CD4-positive, alpha-beta memory T cell (primary cell): ENCODE measurements at places on chromosomes 6 and 20. TPM values are rescaled to one million over a fixed set of nuclear protein-coding genes. Genes with fewer than 3 reads are reported as not detected.

- H3K4me3 ChIP-seq, result no peak overlapping the region
- H3K4me1 ChIP-seq, result no peaks in the 10 kb centered on the region
- H3K27ac ChIP-seq, result no peak overlapping the region
- no peak for DNase-seq
- H3K36me3 ChIP-seq, result no peaks in the 10 kb centered on the region
Measured at GRCh38 chr6:73169111-73169510, 56.2 kb downstream of the KHDC1L start.

GRCh38 chr6:84329516-84329915 is 102.1 kb upstream of the CEP162 start:
- H3K4me3 ChIP-seq, result no peak overlapping the region
- H3K27me3 ChIP-seq, result no peaks in the 10 kb centered on the region
- no peak for DNase-seq

- H3K27me3 ChIP-seq, result no peaks in the 10 kb centered on the region
- H3K4me3 ChIP-seq, result no peak overlapping the region
- H3K36me3 ChIP-seq, result no peaks in the 10 kb centered on the region
- H3K27ac ChIP-seq, result no peak overlapping the region
Measured at GRCh38 chr6:5115168-5115567, 30.0 kb downstream of the PPP1R3G start.

- no peak for DNase-seq
- no peaks in the 10 kb centered on the region for H3K36me3 ChIP-seq
- H3K4me1 ChIP-seq, result peaks cover 6% of the 10 kb centered on the region
- H3K27me3 ChIP-seq, result no peaks in the 10 kb centered on the region
Measured at GRCh38 chr6:139642346-139642745, 267.9 kb upstream of the CITED2 start.

- H3K4me1 ChIP-seq, result no peaks in the 10 kb centered on the region
- no peak for DNase-seq
- no peak overlapping the region for H3K27ac ChIP-seq
- no peak overlapping the region for H3K4me3 ChIP-seq
- no peaks in the 10 kb centered on the region for H3K27me3 ChIP-seq
- H3K36me3 ChIP-seq, result no peaks in the 10 kb centered on the region
Measured at GRCh38 chr6:28239636-28240035, 12.4 kb downstream of the ZKSCAN4 start.

- H3K27ac ChIP-seq, result no peak overlapping the region
- DNase-seq, result no peak
- H3K36me3 ChIP-seq, result no peaks in the 10 kb centered on the region
- no peaks in the 10 kb centered on the region for H3K27me3 ChIP-seq
- H3K4me3 ChIP-seq, result no peak overlapping the region
Measured at GRCh38 chr6:89302195-89302770, 12.8 kb downstream of the GABRR2 start.

GRCh38 chr6:109714166-109714565 is 23.1 kb downstream of the FIG4 start:
- DNase-seq, result no peak
- H3K27ac ChIP-seq, result no peak overlapping the region
- no peaks in the 10 kb centered on the region for H3K27me3 ChIP-seq

DNA sequence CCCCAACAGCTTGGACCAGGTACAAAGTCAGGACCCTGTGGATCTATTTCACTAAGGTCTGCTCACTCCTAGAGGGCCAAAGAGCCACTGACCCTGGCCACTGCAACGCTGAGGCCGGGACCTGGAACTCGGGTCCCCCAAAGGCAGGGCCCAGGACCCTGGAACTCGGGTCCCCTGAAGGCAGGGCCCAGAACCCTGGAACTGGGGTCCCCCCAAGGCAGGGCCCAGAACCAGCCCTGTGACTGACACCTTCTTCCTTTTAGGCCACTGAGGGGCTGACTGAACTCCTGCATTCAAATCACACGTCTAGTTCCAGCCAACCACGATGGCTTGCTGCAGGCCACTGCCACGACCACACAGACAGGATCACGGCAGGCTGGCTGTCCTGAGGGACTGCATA is 9.4 kb downstream of the TCFL5 start:
- no peak overlapping the region for H3K4me3 ChIP-seq
- H3K36me3 ChIP-seq, result peaks cover 13% of the 10 kb centered on the region
- H3K27ac ChIP-seq, result no peak overlapping the region
- H3K4me1 ChIP-seq, result no peaks in the 10 kb centered on the region

DNA sequence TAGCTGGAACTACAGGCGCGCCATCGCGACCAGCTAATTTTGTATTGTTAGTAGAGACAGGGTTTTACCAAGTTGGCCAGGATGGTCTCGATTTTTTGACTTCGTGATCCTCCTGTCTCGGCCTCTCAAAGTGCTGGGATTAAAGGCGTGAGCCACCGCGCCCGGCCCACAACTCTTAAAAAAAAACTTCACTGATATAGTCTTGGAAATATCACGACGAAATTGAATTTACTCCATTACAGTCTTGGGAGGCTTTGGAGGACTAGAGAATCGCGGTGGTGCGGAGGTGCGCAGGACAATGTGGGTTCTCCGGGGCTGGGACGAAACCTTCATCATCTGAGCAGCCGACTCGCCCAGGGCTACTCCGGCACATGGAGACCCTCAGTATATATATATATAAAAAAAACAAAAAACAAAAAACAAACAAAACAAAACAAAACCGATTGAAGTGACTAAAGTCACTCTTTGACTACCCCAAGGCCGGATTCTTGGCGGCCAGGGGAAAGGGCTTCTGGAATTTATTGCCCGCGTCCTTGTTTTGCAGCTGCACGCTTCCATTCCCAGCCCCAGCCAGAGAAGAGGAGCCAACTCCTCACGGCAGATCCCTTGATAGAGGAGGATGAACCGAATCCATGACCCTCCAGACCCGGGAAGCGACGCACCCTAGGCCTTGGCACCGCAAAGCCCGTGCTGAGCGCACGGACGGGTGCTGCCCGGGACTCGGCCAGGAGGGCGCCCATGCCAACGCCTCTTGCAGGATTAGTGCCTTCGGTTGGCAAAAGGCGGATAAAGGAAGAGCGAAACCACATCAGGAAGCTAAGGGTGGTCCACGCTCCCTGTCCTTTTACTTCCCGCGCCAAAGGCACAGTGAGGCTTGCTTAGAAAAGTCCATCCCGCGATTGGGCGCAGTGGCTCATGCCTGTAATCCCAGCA is 1.7 kb upstream of the GCM2 start:
- H3K27me3 ChIP-seq, result peaks cover 17% of the 10 kb centered on the region
- no peak overlapping the region for H3K27ac ChIP-seq
- no peaks in the 10 kb centered on the region for H3K36me3 ChIP-seq
- H3K4me3 ChIP-seq, result no peak overlapping the region
- peaks cover 4% of the 10 kb centered on the region for H3K4me1 ChIP-seq

GRCh38 chr6:166625356-166625755 is 1.7 kb downstream of the RPS6KA2 start:
- H3K4me1 ChIP-seq, result peaks cover 20% of the 10 kb centered on the region
- H3K27me3 ChIP-seq, result peaks cover 8% of the 10 kb centered on the region
- H3K36me3 ChIP-seq, result no peaks in the 10 kb centered on the region
- no peak overlapping the region for H3K4me3 ChIP-seq
- no peak overlapping the region for H3K27ac ChIP-seq

DNA sequence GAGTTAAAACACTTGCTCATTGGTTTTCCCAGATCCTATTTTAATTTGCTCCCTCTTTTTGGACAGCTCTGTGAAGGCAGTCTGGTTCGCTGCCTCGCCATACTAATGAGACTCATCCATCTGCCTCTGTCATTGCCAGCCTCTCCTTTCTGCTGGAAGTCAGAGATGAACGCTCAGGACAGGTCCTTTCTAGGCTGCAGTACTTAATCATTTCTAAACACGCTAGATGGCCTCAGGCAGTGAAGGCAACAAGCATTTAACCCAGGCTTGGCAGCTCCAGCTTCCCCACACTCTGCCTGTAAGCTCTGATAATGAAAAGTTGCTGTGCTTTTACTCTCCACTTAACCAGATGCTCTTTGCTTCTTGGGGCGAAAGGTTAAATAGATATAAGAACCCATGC is 286.7 kb upstream of the POU3F2 start:
- no peak overlapping the region for H3K4me3 ChIP-seq
- H3K36me3 ChIP-seq, result no peaks in the 10 kb centered on the region
- DNase-seq, result no peak

DNA sequence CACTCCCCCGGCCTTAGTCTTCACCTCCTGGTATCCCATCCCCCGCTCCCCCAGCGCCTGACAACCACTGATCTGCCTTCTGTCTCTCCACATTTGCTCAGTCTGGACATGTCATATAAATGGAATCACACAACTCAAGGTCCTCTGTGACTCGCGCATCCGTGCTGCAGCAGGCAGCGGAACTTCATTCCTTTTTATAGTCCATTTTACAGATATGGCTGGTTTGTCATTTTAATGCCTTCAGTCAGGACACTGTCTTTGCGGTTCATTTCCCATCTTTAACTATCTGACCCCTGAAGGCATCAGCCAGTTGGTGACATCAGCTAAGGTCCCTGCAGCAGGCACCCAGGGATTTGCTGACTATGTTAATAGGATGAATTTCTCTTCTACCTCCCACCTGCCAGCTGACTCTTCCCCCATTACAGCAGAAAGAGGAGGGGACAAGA is 125.7 kb downstream of the ZMYND8 start:
- peaks cover 57% of the 10 kb centered on the region for H3K36me3 ChIP-seq
- no peak overlapping the region for H3K4me3 ChIP-seq
- no peaks in the 10 kb centered on the region for H3K4me1 ChIP-seq
- no peak for DNase-seq

GRCh38 chr6:12110523-12111362 is 98.6 kb downstream of the HIVEP1 start:
- peak; percentile 38 for DNase-seq
- H3K27ac ChIP-seq, result peak overlapping the region; percentile 1
- no peaks in the 10 kb centered on the region for H3K36me3 ChIP-seq
- no peaks in the 10 kb centered on the region for H3K27me3 ChIP-seq

- H3K4me1 ChIP-seq, result no peaks in the 10 kb centered on the region
- H3K27me3 ChIP-seq, result no peaks in the 10 kb centered on the region
- DNase-seq, result no peak
- H3K4me3 ChIP-seq, result no peak overlapping the region
- H3K36me3 ChIP-seq, result no peaks in the 10 kb centered on the region
Measured at GRCh38 chr6:22756365-22756764, 187.0 kb downstream of the HDGFL1 start.

DNA sequence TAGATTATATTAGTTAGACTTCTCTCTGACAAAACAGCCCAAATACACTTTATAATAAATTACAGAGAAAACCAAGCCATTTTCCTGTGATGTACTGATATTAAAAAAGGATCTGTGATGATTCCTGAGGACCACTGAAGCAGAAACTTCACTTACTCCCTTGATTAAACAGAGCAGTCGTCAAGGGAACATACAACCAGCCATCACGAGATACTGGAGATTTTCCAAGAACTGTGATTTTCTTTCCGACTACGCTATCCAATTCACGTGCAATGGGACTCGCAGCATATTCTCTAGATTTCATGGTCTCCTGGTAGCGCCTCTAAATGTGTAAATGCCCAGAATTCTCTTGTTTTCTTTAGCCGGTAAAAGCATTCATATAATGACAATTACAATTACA is 377.4 kb downstream of the PHF3 start:
- no peak for DNase-seq
- no peaks in the 10 kb centered on the region for H3K4me1 ChIP-seq
- no peaks in the 10 kb centered on the region for H3K36me3 ChIP-seq
- H3K27me3 ChIP-seq, result no peaks in the 10 kb centered on the region
- no peak overlapping the region for H3K27ac ChIP-seq
- no peak overlapping the region for H3K4me3 ChIP-seq

GRCh38 chr6:129276986-129277385 is 394.0 kb downstream of the LAMA2 start:
- H3K27ac ChIP-seq, result no peak overlapping the region
- DNase-seq, result no peak
- H3K36me3 ChIP-seq, result no peaks in the 10 kb centered on the region

DNA sequence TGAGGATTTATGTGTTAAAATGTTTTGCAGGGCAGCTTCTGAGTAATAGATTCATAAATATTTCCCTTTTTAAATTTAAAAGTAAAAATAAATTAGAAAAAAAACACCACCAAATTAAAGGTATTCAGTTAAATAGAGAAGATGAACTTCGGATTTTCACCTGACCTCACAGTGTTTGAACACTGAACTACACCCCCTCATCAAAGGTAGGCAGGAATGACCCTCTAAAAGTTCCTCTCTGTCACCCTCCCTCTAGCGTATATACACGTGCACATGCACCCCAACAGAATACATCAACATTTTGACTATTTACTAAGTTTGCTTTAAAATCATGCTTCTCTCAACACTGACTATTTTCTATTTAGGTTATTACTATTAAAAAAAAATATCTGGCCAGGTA is 528.3 kb downstream of the QKI start:
- H3K27me3 ChIP-seq, result no peaks in the 10 kb centered on the region
- H3K27ac ChIP-seq, result no peak overlapping the region
- no peak for DNase-seq
- H3K4me1 ChIP-seq, result no peaks in the 10 kb centered on the region
- no peaks in the 10 kb centered on the region for H3K36me3 ChIP-seq

DNA sequence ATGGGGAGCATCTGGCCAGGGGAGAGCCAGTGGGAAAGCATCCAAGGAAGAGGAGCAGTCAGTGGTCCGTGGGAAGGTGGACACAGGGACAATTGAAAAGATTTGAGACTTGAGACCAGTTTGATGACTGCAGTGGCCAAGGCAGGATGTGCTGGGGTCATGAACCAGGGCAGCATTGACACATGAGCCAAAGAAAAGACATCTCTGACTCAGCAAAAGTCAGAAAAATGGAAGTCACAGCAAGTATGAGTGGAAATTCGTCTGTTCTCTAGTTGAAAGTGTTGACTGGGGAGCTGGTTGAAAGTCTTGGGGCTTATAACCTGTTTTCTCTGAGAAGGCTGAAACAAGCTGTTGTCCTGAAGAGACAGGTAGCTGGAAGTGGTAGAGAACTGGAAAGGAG is 31.3 kb downstream of the RAB22A start:
- DNase-seq, result no peak
- H3K4me3 ChIP-seq, result no peak overlapping the region
- no peak overlapping the region for H3K27ac ChIP-seq
- H3K4me1 ChIP-seq, result peaks cover 5% of the 10 kb centered on the region
- H3K36me3 ChIP-seq, result peaks cover 8% of the 10 kb centered on the region
- no peaks in the 10 kb centered on the region for H3K27me3 ChIP-seq

- no peak overlapping the region for H3K4me3 ChIP-seq
- H3K27ac ChIP-seq, result no peak overlapping the region
- H3K27me3 ChIP-seq, result no peaks in the 10 kb centered on the region
- no peak for DNase-seq
- H3K4me1 ChIP-seq, result peaks cover 4% of the 10 kb centered on the region
- H3K36me3 ChIP-seq, result no peaks in the 10 kb centered on the region
Measured at GRCh38 chr6:10891960-10892359, 5.1 kb downstream of the SYCP2L start.

GRCh38 chr6:14472986-14473337 is 355.4 kb downstream of the CD83 start:
- H3K27ac ChIP-seq, result no peak overlapping the region
- no peaks in the 10 kb centered on the region for H3K36me3 ChIP-seq
- DNase-seq, result no peak
- H3K4me3 ChIP-seq, result no peak overlapping the region

- H3K36me3 ChIP-seq, result no peaks in the 10 kb centered on the region
- no peaks in the 10 kb centered on the region for H3K4me1 ChIP-seq
- DNase-seq, result no peak
Measured at GRCh38 chr20:42074944-42075343, 456.8 kb upstream of the CHD6 start.

- H3K36me3 ChIP-seq, result no peaks in the 10 kb centered on the region
- no peak for DNase-seq
- H3K27ac ChIP-seq, result no peak overlapping the region
Measured at GRCh38 chr6:108169464-108170331, 3.9 kb downstream of the NR2E1 start.

The VWA7 gene
- total RNA-seq, result 1.0 TPM

The DYNLT2 gene
- 6.9 TPM for total RNA-seq

The CPXM1 gene
- not detected for total RNA-seq

The BANF2 gene
- total RNA-seq, result not detected

The LY6G6F gene
- not detected for total RNA-seq

The C6orf58 gene
- total RNA-seq, result not detected

The PNLDC1 gene
- 0.47 TPM for total RNA-seq

The GTF2H4 gene
- total RNA-seq, result 36.5 TPM

The OR12D3 gene
- not detected for total RNA-seq
